ENCODE measurements at places on chromosomes 16 and 17.

- DNase-seq, result no peak
These were observed 28.4 kb downstream of the MYH3 start for GRCh38 chr17:10628756-10629155.

- DNase-seq, result no peak
These were observed 35.1 kb downstream of the ZFPM1 start for GRCh38 chr16:88487920-88488851.

DNA sequence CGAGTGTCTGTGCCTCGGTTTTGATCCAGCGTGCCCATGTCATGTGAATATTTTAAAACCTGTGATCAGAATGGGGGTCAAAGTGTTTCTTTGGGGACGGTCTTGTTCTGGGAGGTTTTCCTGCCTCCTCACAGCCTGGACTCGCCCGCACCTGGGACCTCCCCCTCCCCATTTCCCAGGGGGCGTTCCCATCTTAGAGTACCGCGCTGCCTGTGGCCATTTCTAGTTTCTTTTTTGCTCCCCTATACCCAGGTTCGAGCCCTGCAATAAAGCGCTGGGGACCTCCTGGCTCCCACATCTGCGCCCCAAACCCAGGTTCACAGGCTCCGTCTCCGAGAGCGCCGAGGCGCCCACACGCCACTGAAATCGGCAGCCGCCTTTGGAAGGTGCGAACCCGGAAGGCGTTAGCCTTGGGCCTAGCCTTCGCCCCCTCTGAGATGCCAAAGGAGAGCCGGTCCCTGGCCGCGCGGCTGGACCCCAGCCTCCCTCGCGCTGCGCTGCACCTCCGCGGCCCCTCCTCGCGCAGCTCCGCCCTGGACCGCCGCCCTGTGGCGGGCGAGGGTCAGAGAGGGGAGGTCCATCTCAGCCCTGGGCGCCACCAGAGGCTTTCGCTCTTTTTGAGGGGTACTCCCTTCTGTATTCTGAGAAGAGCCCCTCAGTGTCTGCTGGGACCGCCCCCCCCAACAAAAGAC is 1.7 kb downstream of the KCNJ12 start:
- no peak for DNase-seq

DNA sequence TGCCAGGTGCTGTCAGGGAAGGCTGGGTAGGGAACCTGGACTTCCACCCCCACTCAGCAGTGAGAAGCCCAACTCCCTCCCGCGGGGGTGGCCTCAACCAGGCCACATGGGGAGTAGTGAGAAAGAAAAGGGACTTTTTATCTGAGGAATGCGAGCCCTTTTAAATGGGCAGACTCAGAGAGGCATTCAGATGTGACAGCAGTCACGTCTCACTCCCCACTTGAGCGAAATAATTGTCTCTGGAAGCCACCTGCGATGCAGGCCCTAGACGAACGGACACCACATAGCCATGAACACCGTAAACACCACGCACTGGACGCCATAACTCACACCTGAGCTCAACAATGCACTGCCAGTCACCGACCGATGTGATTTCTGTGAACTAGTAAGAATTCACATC is 11.9 kb upstream of the CD300E start:
- no peak for DNase-seq

DNA sequence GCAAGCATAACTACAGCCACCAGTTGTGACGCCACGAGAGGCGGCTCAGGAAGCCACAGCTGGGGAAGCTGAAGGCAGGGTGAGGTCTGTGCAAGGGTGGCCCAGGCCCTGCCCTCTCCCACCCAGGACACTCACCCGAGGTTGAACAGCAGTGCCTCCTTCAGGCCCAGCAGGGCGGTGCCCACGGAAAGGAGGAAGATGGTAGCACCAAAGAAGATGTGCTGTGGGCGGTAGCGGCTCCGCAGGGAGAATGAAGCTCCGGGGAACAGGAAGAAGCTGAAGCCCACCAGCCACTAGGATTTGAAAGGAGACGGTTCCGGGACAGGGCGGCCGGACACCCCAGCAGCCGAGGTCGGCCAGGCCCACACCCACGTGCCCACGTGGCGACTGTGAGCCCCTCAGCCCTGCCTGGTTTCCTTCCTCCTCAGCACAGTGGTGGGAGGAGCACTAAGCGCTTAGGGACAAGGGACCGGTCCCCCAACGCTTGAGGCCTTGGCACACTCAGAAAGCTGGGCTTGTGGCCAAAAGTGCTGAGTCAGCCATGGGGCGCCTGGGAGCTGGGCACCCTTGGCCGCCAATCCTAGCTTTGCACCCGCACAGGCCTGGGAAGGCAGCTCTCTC is 11.0 kb downstream of the CYB561 start:
- DNase-seq, result no peak
